Progenitor cell of endocrine pancreas (in vitro differentiated cells): ENCODE measurements at places on chromosomes 7 and 10.

DNA sequence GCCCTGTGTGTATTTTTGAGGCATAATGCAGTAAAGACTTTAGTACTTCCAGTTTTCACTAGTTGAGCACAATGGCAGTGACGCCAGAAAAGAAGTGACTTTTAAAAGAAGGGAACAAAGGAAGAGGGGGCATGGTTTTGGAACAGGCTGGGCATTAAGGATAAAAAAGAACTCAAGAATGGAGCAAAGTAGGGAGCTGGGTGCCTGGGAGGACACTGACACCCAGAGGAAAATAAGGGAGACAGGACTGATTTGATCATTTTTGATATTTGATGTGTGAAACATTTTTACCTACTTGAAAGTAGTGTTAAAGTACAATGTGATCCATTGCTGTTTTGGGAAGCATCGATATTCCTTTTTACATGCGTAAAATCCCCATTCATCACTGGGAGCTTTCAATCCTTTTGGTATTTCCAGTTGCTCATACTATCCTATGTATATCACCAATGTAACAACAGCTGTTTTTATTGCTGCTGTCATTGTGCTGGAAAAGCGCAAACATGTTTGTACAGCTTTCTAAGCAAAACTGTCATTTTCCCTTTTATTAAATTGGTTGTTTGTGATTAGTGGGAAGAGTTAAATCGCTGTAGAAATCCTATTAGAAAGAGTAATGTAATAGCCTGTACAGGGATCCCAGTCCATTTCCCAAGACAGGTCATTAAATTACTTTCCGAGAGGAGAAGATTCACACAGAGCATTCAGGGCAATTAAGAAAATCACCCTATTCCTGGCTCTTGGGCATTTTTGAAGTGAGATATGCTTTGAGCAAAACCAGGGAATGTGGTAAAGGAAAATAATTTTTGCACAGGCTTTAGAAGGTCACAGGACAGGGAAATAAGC is 85.2 kb downstream of the ADAM12 start:
- no peak for DNase-seq

DNA sequence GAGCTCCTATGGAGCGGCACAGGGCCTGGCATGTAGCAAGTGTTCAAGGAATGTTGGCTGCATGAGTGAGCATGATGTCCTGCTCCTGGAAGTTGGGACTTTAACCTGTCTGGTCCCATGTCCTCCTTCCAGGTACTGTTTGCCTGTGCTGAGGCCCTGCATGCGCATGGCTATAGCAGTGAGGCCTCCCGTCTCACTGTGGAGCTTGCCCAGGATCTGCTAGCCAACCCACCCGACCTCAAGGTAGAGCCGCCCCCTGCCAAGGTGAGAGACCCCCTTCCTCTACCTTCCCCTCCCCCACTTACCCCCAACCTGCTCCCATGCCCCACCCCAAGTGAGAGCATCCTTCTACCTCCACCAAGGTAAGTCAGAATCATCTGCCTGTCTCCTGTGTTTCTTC is 8.1 kb downstream of the ZSWIM8 start:
- DNase-seq = no peak

- DNase-seq = no peak
These were observed 12.0 kb downstream of the GNAI1 start for GRCh38 chr7:80146545-80147182.

DNA sequence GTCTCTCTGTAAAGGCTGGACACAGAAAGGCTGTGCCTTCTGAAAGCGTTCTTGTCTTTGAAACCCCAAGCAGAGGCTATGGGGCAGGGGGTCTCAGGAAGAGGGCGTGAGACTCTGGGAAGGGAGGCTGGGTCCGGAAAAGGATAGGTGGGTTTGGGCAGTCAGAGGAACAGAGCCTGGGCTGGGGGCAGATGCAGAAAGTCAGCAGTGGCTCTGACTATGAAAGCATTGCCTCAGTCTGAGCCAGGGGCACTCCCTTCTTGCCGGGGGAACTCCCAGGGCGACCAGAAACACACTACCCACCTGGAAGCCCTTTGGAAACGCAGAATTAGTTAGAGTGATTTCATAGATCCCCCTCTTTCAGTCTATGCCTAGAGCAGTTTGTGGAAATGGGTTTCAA is 72.0 kb downstream of the VWA2 start:
- no peak for DNase-seq

GRCh38 chr10:91197127-91197526 is 23.3 kb upstream of the PCGF5 start:
- DNase-seq = no peak

GRCh38 chr7:70410134-70410750 is 721.7 kb upstream of the GALNT17 start:
- DNase-seq = no peak

GRCh38 chr7:39644170-39644569 is 20.8 kb downstream of the RALA start:
- DNase-seq = no peak

GRCh38 chr7:85596827-85597226 is 410.0 kb upstream of the SEMA3D start:
- no peak for DNase-seq

DNA sequence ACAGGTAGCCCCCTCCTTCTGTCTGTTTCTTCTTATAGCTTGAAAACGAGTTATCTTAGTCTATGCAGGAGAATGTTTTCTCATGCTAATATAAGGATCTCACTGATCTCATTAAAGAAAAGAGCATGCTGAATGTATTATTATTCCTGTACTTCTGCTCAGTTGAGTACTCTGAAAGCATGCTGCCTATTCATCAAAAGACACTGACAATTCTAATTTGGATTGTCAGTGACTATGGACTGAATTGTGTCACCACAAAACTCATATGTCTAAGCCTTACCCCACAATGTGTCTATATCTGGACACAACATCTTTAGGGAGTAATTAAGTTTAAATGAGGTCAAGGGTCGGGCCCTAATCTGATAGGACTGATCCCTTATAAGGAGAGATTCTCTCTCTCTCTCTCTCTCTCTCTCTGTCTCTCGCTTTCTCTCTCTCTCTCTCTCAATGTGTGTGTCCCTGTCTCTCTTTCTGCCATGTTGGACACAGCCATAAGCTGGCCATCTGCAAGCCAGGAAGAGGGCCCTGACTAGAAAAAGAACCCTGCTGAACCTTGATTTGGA is 98.4 kb downstream of the GNAT3 start:
- no peak for DNase-seq

GRCh38 chr7:132557489-132558044 is 18.7 kb downstream of the PLXNA4 start:
- no peak for DNase-seq

GRCh38 chr7:75663302-75663907 is 75.3 kb downstream of the HIP1 start:
- DNase-seq = no peak

GRCh38 chr10:27330074-27330473 is 89.5 kb upstream of the ACBD5 start:
- no peak for DNase-seq

GRCh38 chr7:138608275-138608674 is 92.9 kb downstream of the SVOPL start:
- DNase-seq = no peak

- DNase-seq = no peak
These were observed 41.5 kb upstream of the PLEKHA1 start for GRCh38 chr10:122333037-122333436.

DNA sequence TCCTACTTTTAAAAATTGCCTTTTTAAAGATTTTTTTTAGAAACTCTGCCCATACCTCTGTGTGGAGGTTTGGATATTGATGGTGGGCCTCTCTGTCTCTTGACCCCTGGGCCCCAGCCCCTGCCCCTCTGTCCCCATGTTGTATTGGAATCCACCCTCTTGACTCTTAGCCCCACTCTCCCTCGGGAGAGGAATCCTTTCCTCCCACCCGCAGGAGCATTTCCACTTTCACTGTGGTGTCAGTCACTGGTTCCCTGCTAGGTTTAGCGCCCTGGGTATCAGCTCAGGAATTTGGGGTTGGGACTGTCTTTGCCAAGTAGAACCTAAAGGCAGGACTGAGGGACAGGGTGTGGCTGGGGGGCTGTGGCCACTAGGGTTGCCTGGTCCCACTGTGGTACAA is 10.1 kb downstream of the PFKFB3 start:
- DNase-seq = no peak

DNA sequence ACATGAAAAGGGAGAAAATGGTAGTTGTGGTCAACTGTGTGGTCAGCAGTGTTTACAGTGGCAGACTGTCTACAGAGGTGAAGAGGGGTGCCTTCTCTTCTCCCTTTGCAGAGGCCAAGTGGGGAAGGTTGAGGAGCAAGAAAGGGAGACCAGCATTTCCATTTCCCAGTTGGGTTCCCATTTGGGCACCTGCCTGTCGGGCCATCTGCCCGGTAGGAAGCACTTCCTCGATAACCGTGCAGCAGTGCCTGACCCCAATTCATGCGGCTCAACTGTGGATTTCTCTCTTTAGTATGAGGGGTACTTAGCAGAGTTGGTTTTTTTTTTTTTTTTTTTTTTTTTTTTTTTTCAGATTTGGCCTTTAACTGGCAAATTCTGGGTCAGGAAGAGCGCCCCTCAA is 127.0 kb downstream of the CCDC3 start:
- DNase-seq = no peak

DNA sequence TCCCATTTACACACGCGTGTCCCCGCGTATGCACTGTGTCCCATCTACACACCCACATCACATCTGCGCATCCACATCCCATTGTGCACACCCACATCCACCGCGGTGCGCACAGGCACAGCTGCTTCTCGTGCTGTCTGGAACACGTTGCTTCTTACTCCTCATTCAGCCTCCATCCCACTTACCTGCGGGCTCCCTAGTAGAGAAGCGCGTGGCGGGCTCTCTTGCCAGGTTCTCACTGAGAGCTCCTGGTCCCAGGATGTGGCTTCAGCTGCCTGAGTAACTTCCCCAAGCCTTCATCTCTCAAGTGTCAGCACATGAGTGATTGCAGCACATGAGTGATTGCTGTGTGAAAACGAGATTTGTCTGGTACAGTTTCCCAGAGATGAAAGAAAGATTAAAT is 117.8 kb downstream of the TRRAP start:
- DNase-seq = no peak

- no peak for DNase-seq
These were observed 20.5 kb upstream of the FAM13C start for GRCh38 chr10:59382831-59383295.

DNA sequence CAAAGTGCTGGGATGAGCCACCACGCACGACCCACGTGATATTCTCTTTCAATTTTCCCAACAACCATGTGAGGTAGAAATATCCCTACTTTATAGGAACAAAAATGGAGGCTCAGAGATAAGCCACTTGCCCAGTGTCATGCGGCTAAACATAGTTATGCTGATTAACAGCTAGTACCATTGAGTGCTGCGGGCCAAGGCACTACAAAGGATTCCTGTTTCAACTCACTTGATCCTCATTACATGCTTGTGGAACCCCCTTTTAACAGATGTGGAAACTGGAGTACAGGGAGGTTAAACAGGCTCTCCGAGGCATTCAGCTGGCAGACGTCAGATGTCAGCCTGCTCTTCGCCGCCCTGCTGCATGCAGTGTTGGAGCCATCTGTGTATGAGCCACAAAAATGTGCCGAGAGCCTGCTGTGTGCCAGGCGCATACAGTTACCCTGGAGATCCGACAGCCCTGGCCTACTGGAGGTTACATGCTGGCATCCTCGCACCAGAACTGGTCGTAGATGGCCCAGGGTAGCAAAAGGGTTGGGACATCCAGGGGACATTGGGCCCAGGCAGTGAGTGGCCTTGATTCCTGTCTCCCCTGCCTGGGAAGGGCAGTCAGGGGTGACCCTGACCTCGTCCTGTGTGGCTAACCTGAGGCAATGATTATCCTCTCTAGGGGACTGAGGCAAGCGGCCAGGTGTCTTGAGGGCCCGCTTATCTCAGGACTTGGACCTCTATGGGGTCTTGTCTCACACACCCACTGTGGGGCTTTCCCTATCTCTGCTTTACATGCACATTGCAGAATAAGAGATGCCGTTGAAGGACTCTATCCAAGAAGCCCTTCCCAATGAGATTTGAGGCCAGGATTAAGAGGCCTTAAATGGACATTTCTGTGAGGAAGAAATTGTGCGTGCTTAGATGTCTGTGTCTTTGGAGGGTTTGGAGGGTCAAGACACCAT is 18.5 kb upstream of the SRGN start:
- DNase-seq = no peak

DNA sequence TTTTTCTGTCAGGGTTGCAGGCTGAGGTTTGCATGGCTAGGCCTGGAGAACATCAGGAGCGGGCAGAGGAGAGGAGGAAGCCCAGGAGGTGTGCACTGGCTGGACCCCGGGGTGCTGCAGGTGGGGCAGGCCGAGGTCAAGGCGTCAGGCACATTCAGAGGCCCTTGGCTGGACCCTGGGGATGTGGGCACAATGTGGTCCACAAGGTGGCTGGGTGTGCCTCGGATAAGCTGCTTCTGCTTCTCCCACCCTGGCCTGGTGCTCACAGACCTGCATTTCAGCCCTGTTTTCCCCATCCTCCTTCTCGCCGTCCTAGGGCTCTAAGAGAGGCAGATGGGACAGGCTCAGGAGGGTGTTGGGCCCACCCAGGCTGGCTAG is 108.2 kb downstream of the ADCY1 start:
- no peak for DNase-seq

- DNase-seq = no peak
These were observed 49.0 kb downstream of the PSMC2 start for GRCh38 chr7:103396471-103396870.

DNA sequence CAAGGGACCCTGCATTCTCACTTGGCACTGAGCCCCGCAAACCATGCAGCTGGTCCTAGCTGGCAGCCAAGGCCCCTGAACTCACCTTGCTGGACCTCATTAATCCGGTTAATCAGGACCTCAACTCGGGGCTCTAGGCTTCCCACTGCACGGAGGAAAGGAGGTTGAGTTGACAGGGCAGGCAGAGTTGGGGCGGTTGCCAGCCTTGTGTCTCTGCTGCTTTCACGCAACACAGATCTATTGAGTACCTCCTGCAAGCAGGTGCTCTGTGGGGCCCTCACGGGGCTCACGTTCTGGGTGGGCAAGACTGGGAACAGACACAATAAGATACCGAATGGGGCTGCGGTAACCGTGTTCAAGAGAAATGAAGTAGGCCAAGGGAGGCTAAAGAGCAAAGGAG is 6.2 kb downstream of the SYCE1 start:
- no peak for DNase-seq

GRCh38 chr7:1124164-1124563 is 35.8 kb downstream of the ZFAND2A start:
- no peak for DNase-seq

DNA sequence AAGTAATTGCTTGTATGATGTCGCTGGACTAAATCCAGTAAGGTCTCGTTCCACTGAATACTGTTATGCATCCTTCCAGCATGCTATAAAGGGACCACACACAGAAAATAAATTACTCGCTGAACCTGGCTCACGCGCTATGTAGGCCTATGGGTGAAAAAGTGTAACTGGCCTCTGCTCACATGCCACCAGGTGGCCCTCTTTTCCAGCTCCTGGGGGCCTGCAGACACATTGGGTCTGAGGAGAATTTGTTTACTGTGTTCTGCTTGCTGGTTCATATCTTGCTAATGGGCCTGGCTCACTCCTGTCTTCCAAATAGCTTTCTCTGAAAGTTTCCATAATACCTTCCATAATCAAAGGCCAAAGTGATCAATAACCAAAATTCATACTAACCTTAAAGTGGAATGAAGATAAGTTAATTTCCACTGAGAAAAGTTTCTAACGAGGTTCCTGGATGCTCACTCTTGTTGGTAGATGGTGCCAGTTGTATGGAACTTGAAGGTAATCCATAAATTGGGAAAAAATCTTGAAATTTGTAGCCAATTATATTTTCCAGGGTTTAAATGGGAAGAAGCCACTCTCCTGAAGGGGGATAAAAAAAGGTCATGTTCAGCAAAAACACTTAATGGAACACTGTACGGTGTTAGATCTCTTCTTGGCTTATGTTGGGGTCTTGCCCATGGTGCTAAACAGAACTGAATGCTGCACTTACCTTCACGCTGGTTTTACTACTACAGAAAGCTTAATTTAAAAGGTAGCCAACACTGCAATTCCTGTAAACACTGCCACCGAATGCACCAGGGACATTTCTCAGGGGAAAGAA is 27.0 kb upstream of the ZPBP start:
- no peak for DNase-seq
